NCI-H1436 (cell line): ENCODE measurements at places on chromosomes 11 and 22.

DNA sequence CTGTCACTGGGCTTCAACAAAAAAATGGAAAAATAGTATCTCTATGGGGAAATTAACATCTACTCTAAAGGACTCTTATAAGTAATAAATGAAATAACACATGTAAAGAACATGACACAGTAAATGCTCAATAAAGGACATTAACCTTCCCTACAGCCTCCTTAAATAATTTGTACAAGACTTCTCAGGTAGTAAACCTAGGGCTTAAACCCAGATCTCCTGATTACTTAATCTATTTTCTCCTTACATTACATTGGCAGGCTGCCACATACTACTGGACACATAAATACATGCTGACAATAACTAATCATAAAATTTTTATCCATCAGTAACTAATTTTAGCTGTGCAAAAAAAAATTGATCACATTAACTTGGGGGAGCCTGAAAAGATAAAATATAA lies 4.9 kb downstream of the AMBRA1 start:
- DNase-seq: no peak

GRCh38 chr22:20582520-20583361 lies 75.3 kb downstream of the MED15 start:
- DNase-seq: no peak

- DNase-seq: no peak
These were observed 3.3 kb downstream of the VSIG2 start for GRCh38 chr11:124748481-124749343.

GRCh38 chr22:27278946-27279345 lies 522.6 kb downstream of the MN1 start:
- DNase-seq: no peak

DNA sequence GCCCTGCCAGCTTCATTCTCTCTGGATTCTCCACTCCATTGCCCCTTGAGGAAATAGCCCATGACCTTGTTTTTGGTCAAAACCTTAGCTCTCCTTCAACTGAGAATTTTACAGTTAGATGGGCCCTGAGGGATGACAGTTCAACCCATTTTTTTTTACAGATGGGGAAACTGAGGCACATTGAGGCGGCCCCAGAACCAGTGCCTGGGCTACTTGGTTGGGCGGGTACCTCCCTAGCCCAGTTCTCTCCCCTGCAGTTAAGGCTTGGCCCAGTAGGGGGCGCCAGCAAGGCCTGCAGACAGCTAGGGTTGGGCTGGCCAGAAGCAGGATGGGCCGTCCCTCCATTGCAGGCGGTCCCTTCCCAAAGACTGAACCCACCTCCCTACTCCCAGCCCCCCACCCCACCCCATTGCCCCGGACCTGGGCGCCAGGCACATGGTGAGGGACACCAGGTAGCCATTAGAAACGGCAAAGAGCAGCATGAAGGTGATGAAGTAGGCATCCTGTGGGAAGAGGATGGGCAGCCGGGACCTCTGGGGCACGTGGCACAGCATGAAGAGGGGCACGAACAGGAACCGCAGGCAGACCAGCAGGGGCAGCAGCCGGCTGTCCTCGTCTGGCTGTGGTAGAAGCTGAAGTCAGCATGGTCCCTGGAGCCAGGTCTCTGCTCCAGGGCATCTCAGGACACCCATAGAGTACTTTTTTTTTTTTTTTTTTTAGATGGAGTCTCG lies 7.6 kb downstream of the SLC29A2 start:
- DNase-seq: peak; percentile 7

- no peak for DNase-seq
These were observed 143.7 kb downstream of the TYR start for GRCh38 chr11:89321401-89321800.

- DNase-seq: no peak
These were observed 53.5 kb downstream of the VSIG10L2 start for GRCh38 chr11:125999234-125999880.

GRCh38 chr11:64098318-64098831 lies 62.6 kb downstream of the FLRT1 start:
- no peak for DNase-seq

- DNase-seq: no peak
These were observed 24.0 kb upstream of the CADM1 start for GRCh38 chr11:115528225-115528624.

DNA sequence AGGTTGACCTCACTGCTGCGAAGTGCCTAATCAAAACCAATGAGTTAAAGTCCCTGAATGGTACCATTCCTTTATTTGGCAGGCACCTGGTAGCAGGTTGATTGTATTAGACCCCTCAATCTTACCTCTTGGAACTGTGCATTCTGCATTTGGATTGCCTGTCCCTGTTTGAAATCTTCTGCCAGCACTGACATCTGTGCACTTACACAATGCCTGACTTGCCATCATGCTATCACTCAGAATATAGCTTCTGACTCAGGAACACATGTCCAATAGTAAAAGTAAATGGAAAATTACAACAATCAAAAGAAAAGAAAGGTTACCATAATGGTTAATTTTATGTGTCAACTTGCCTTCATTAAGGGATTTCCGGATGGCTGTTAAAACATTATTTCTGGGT lies 366.0 kb upstream of the PDGFD start:
- no peak for DNase-seq

- DNase-seq: no peak
These were observed 583.8 kb downstream of the SOX6 start for GRCh38 chr11:15772547-15772946.
